Stimulated activated CD4-positive, alpha-beta T cell treated with anti-CD3 and anti-CD28 coated beads, Interleukin-2, amount 100 ng/mL, for 24 hours (primary cell): ENCODE measurements at places on chromosomes 12 and 14.

GRCh38 chr12:122895704-122896636, at the start of gene VPS37B:
Gene VPS37B (minus strand): TSS chr12:122896124. CDS start chr12:122896062, 62 bp downstream.
- DNase-seq = peak; percentile 88

GRCh38 chr14:96888158-96888557, 91.0 kb downstream of the VRK1 start:
- DNase-seq = no peak

- no peak for DNase-seq
These were observed 75.2 kb upstream of the MYL2 start for GRCh38 chr12:110995615-110996014.

- DNase-seq = no peak
These were observed 1.7 kb upstream of the LRP1 start for GRCh38 chr12:57126561-57126960.

DNA sequence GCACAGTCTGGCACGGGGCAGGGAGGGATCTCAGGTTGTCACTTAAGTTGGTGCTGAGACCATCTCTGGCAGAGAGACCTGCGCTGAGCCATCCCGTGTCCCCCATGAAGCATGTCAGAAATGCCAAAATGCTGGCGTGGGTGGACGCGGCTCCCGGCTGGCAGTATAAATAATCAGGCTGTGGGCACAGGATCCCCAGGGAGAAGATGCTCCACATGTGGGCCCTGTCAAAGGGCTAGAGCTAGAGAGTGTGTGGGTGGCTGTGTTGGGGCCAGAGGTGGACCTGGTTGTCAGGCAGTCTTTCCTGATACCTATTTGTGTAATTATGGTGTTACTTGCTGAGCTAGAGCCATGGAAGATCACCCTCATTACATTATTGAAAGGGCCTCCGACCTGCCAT, 189.5 kb downstream of the TSPAN9 start:
- no peak for DNase-seq

- DNase-seq = no peak
These were observed 215.9 kb downstream of the EXOC5 start for GRCh38 chr14:57052705-57053302.

GRCh38 chr12:57230381-57231155, 1.1 kb downstream of the SHMT2 start:
- DNase-seq = no peak

- no peak for DNase-seq
These were observed 19.5 kb downstream of the GCN1 start for GRCh38 chr12:120175062-120175461.

DNA sequence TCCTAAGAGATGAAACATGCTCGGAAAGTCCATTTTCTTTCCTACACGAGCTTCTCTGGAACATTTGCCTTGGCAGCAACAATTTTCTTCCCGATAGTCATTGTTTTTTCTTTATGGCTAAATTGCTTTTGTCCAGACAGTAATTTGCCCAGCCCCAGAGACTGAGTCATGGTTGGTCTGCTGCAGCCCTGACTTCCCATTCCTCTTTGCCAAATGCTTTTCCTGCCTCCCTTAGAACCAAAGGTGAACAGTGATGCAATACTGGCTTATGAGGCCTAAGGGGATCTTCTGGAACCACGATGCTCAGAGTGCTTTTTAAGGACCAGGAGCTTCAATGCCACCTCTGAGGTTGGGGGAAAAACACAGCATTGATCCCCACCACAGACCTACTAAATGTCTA, 1599.6 kb upstream of the TMEM132C start:
- DNase-seq = no peak

DNA sequence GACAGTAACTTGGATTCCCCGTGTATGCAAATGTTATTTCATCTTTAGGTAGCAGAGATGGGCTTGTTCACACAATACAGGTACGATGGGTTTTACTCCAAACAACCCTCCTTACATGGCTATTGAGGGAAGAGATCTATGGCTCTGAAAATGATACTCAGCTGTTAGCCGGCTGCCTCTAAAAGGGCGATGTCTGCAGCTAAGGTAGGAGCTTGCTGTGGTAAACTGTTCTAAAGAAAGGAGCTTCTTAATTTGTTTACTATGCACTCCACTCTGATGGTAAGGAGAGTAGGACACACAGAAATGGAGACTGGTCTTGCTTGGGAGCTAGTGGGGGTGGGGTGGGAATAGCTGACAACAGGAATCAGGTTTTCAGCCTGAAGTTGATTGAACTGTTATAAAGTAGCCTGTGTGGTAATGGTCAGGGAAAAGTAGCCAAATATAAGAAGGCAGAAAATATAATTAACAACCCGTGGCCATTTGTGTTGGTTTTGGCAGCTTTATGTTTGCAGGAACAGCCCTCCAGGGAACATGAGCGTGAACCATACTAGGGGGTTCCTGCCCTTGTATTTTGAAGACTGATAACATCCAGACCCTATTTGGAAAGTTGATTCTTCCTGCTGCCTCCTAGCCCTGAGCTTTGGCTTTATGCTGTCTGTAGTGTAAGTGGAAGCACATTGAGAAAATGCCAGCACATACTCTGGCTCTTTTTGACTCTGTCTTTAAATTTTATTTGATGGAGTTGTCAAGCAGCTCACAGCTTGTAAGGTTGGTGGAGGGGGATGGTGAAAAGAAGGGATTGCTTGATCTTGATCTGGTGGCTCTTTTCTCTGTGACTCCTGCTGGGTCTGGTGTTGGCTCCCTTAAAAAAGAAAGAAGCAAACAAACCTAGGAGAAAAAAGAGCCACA, 929.8 kb downstream of the DIO2 start:
- no peak for DNase-seq

DNA sequence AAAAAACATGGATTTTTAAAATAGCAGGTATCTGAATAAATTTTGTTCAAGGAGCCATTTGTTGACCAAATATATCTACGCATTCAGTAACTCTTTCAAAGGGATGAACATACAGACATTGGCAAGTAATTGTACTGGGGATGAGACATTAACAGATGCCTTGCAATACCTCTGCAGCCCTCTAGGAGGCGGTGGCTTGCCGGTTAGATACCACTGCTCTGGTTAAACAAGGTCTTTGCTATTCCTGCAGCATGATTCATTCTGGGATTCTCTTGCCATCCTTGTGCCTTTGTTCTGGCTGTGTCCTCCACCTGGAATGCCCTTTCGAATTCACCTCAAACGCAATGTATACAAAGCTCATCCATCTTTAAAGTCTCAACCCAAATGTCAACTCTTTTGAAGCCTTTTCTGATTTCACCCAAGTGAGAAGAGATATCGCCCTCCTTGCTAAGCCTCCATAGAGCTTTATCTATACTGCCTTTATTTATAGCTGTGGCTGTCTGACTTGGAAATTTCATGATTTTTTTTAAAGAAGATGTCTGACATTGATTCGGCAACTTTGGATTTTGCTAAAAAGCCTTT, 131.0 kb upstream of the SRRM4 start:
- no peak for DNase-seq
